Calu3 (cell line): ENCODE measurements at places on chromosomes 7 and 10. TPM values are rescaled to one million over a fixed set of nuclear protein-coding genes. Genes with fewer than 3 reads are reported as not detected.

DNA sequence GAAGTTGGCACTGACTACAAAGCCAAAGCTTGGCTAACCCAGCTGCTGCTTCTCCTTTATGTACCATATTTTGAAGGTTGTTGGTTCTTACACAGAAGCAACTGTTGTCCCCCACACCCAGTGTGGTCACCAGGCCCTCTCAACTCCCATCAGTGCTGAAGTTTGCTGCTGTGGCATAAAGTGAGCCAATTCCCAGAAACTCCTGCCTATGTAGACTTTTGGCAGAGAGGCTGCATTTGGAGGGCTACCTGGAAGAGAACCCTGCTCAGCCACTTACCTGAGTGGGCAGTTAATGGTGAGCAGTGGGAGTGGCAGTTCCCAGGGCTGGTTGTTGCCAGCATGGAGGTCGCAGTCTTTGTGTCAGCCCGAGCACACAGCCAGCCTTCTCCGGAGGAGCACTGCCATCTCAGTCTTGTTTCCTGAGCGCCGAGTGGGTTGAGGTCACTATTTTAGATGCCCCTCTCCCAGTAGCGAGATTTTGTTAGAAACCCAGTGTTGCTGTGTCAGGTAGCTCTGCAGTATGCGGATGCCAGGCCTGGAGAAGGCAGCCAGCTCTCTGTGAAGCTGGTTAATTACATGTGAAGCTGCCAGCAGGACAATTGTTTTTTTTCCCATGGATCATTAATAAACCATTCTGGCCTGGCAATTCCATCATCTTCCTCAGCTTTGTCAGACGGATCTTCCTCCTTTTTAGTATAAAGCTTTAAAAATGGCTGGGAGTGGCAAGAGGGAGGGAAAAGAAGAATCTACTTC, 24.5 kb downstream of the LRRC4 start:
- DNase-seq = no peak
- no peak overlapping the region for H3K27ac ChIP-seq
- no peaks in the 10 kb centered on the region for H3K36me3 ChIP-seq
- H3K4me1 ChIP-seq = no peaks in the 10 kb centered on the region

DNA sequence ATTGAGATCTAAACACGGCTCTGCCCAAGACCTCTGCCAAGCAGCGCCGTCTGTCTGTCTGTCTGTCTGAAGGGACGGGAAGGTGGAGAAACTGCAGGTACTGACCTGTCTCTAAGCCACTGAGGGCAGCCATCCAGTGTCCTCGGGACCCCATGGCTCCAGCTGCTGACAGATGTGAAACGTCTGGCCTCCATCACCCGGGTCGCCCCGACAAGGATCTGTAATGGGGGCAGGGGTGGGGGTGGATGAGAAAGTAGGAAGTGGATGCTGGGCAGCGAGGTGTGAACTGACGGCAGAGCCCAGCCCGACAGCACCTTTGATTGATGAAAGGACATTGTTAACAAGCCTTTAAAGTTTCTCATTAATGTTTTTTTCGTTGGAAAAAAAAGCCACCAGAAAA, 193.1 kb downstream of the EBF3 start:
- no peaks in the 10 kb centered on the region for H3K27me3 ChIP-seq
- H3K27ac ChIP-seq = no peak overlapping the region
- no peak for DNase-seq
- no peaks in the 10 kb centered on the region for H3K36me3 ChIP-seq
- no peak overlapping the region for H3K4me3 ChIP-seq

DNA sequence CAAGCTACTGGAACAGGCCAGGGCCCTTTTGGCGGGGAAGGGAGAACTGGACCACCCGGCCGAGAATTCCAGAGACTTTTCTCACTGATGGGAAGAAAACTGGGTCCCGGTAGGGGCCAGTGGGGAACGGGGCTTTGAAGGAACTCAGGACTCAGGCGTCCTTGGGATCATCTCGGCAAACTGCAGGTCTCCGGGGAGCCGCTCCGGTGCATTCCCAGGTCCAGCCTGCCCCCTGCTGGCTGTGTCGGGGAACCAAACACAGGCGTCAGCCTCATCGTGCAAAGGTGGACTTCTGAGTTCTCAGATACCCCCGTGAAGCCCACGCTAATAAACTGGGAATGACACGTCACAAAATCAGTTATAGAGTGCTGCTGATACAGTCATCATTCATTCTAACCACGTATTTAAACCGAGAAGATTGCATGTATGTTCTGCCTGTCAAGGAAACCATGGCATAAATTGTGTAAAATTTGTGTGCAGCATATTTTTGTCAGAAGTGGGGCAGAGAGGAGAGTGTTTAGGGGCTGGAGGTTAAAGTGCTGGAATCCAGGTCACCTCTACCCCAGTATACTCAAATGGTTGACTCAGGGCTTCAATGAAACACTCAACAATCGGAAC, 76.1 kb upstream of the CPXM2 start:
- peaks cover 13% of the 10 kb centered on the region for H3K4me1 ChIP-seq
- no peak overlapping the region for H3K4me3 ChIP-seq
- H3K36me3 ChIP-seq = no peaks in the 10 kb centered on the region
- H3K27ac ChIP-seq = no peak overlapping the region
- DNase-seq = peak; percentile 71

DNA sequence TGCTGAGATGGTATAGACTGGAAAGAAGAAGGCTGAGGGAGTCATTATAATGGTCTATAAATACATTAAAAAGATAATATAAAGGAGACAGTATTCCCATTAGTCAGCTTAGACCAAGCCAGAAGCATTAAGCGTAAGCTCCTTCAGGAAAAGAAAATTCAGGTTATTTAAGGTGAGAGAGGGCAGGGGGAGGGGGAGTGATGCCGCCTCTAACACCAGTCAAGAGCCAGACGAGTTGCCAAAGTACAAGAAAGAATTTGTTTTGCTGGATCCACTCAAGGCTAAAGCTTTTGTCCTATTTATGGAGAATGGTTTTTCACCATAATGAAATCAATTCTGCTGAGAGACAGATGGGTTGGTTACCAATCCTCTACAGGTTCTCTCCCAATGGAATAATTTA, 99.3 kb downstream of the CFAP58 start:
- no peak overlapping the region for H3K4me3 ChIP-seq
- no peak overlapping the region for H3K27ac ChIP-seq
- H3K4me1 ChIP-seq = no peaks in the 10 kb centered on the region
- H3K27me3 ChIP-seq = peaks cover 18% of the 10 kb centered on the region
- no peak for DNase-seq

DNA sequence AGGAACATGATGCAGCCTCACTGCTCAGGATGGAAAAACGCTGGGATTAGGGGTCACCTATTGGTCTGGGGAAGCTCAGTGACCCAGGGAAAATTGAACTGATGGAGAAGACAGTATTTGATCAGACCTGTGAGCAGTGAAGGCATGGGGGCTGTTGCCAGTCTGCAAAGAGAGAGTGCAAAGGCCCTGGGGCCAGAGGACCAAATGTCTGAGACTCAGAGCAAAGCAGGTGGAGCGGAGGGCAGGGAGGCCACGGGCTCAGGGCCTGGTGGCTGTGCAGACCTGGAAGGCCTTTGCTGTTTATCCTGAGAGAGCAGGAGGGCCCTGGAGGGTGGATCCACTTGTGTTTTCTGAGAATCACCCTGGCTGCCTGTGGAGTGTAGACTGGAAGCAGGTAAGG, 67.1 kb downstream of the INPP5A start:
- H3K4me3 ChIP-seq = no peak overlapping the region
- H3K27ac ChIP-seq = no peak overlapping the region
- DNase-seq = no peak
- no peaks in the 10 kb centered on the region for H3K4me1 ChIP-seq
- H3K36me3 ChIP-seq = peaks cover 4% of the 10 kb centered on the region
- H3K27me3 ChIP-seq = no peaks in the 10 kb centered on the region

DNA sequence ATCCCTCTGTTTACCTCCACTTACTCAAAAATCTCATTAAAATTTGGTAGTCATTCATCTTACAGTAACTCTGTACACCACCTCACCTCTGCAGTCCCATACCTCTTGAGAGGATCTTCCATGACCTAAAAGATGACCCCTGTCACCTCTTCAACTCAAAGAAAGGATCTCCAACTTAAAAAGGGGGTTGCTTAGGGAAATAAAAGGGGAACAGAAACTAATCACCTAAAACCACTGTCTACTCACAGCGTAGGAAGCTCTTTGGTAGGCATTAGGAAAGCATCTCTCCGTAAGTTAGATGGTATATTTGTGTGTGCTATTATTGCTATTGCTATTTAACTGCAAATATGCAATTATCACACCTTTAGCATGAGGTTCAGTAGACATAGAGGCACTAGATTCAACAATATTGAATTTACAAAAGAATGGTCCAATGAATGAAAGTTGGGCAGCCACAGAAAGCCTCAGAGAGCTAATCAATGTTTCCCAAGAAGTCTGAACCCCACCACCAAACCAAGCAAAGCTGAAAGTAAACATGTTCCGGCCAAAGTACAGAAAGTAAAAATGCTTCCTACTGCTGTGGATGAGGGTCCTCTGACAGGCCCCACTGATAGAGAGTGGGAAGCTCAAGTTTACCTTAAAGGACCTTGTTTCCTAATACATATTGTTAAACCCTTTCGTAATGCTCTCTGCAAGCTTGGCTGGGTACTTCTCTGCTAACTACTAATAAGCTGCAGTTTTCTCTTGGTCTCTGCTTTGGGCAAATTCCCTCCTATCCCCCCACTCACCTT, 105.8 kb downstream of the GRM8 start:
- no peak for DNase-seq
- H3K36me3 ChIP-seq = no peaks in the 10 kb centered on the region
- no peak overlapping the region for H3K4me3 ChIP-seq
- no peak overlapping the region for H3K27ac ChIP-seq
- H3K4me1 ChIP-seq = no peaks in the 10 kb centered on the region
- H3K27me3 ChIP-seq = peaks cover 64% of the 10 kb centered on the region

DNA sequence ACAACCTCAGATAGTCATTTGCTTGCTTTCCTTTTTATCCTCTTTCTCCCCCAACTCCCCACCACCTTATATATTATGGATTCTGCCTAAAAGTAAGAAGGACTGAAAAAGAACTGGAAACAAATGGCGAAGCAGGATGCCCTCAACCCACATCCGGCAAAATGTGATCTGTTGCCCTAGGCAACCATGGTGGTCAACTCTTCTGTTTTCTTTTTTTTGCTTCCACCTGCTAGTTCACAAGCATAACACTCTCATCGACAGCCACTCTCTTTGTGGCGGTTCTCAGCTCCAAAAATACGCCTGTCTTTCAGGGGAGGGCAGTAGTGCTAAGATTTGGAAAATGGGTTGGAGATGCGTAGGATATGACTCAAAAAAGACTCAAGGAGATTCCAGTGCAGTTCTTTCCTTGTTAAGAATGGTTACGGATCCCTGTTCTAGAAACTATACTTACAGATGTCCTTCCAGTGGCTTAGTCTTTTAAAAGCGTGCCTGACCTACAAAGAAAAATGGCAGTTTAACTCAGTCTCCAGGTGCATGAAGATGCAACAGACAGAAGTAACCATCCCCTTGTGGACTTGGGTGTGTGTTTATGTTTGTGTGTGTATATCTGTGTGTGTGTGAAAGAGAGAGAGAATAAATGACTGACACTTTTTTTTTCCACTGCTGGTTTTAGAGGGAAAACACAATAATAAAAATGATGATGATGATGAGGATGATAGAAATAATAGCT, 10.7 kb downstream of the APBB1IP start:
- no peak overlapping the region for H3K27ac ChIP-seq
- no peaks in the 10 kb centered on the region for H3K27me3 ChIP-seq
- no peak for DNase-seq
- H3K4me3 ChIP-seq = no peak overlapping the region
- H3K4me1 ChIP-seq = no peaks in the 10 kb centered on the region

DNA sequence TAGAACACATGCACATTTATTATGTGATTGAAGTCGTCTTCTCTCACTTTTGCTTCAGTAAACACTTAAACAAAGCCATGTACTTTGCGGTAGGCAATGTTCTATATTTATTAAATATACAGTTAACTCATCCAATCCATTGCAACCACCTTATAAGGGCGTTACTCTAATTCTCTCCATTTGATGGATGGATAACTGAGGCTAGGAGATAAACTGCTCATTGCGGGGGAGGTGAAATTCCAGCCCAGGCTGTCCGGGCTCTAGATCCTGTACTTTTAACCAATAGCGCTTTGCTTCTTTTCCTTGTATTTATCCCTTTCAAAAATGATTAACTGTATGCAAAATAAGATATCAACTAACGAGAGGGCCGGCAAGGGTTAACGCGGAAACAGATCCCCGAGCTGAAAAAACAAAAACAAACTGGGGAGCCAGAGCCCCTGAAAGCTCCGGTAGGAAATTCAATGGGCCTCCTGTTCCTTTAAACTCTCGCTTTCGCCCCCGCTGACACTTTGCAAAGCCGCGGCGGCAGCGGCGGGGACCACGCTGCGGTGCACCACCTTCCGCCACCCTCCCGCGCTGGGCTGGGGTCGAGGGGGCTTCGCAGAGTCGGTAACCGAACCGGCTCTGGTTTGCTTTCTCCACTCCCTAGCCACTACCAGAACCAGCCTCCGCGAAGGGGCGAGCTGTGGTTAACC, 1.0 kb upstream of the PLXDC2 start:
- H3K4me3 ChIP-seq = peak overlapping the region; percentile 68
- no peaks in the 10 kb centered on the region for H3K36me3 ChIP-seq
- no peak for DNase-seq
- H3K4me1 ChIP-seq = no peaks in the 10 kb centered on the region
- H3K27me3 ChIP-seq = peaks cover 46% of the 10 kb centered on the region

- peak; percentile 28 for DNase-seq
- H3K36me3 ChIP-seq = peaks cover 6% of the 10 kb centered on the region
- peak overlapping the region; percentile 42 for H3K4me3 ChIP-seq
Measured at GRCh38 chr7:139771001-139771956, 6.5 kb downstream of the HIPK2 start.

DNA sequence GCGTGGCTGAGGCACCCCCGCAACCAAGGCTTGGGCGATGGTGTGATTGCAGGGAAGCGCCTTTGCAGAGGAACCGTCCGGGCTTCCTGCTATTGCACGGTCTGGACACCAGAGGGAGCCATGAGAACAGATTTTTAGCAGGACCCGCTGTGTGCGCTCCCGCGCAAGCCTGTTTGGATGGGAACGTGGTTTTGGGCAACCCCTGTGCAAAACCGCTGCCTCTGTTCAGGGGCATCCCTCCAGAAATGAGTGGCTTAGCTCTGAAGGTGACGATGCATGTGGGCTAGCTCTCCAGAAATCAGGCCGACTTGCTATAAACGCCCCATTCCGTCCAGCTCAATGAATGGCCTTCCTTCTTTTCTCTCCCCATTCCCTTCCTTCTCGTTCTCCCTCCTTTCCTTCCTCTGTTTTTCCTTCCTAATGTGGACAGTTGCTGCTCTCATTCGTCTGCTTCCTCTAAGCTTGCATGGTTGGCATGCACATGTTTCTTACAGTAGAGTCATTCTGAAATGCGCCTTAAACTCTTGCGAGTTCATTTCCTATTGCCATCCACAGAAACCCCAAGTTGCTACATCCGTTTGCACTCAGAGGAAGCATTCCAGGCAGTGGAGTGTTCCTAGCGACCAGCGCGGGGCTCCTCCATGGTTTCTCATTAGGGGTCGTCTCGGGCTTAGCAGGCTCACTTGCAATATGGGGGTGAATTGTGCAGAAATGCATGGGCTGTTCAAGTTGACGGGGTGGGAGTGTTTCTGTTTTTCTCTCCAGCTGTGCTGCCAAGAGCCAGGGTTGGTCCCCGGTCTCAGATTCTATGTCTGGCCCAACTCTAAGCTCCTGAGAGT, 302.5 kb upstream of the GALNT17 start:
- H3K36me3 ChIP-seq = no peaks in the 10 kb centered on the region
- H3K27me3 ChIP-seq = no peaks in the 10 kb centered on the region
- no peak overlapping the region for H3K27ac ChIP-seq
- no peaks in the 10 kb centered on the region for H3K4me1 ChIP-seq
- no peak overlapping the region for H3K4me3 ChIP-seq
- DNase-seq = peak; percentile 21

- DNase-seq = no peak
- H3K4me1 ChIP-seq = peaks cover 23% of the 10 kb centered on the region
- peaks cover 36% of the 10 kb centered on the region for H3K36me3 ChIP-seq
- no peak overlapping the region for H3K4me3 ChIP-seq
Measured at GRCh38 chr10:14527134-14527844, 196.6 kb upstream of the FRMD4A start.

Gene AOAH
- total RNA-seq = not detected in 2 replicates

Gene CRPPA
- 7.5 and 9.9 TPM in 2 replicates for total RNA-seq

Gene CUL1
- 37.8 and 39.4 TPM in 2 replicates for total RNA-seq
